ENCODE measurements at places on chromosomes 6 and 20.

DNA sequence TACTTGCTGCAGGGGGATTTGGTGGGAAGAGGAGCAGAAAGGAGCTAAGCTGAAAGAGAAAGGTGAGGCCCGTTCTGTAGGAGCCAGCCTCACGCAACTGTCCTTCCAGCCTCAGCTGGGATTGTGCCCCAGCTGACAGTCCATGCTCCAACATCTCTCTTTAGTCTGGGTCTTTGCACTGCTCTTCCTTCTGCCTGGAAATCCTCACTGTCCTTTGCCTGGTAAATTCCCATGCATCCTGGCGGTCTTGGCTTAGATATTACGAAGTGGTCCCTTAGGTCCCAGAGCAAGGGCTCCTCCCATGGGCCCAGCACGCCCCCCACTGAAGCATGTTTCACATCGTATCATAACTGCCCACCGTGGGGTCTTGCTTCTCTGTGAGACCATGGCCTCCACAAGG is 52.2 kb downstream of the FGD2 start:
- DNase-seq: no peak

DNA sequence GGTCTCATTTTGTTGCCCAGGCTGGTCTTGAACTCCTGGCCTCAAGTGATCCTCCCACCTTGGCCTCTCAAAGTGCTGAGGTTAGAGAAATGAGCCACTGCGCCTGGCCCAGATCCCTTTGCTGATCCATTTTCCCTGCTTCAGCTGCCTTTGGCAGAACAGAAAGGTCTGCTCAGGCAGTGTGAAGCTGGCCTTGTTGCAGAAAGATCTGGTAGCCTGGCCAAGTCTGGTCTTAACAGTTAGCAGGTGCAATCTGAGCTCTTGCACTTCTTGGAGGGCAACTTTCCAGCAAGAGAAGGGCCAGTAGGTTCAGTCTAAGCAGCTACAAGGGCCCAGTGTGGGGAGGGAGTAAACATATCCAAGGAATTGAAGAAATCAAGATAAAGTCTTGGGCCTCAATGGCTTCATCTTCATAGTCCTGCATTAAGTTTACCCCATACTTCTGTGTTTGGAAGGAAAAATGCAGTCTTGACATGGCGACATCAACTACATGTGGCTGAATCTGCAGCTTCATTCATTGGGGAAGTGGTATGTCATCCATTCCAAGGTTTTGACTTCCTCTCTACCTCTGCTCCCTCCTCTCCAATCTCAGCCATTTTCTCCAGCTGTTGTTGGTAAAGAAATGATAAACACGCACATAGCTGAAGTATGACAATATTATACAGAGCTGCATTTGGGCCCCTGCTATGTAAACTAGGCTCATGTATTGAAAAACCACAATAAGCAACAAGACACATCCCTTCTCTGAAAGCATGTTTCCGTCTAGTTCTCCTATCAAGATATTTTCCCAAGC is 39.0 kb upstream of the NEDD9 start:
- DNase-seq: no peak

GRCh38 chr6:43399932-43400487 is 27.3 kb upstream of the ABCC10 start:
- DNase-seq: no peak

- no peak for DNase-seq
Measured at GRCh38 chr6:169251822-169252504, 1.7 kb downstream of the THBS2 start.

DNA sequence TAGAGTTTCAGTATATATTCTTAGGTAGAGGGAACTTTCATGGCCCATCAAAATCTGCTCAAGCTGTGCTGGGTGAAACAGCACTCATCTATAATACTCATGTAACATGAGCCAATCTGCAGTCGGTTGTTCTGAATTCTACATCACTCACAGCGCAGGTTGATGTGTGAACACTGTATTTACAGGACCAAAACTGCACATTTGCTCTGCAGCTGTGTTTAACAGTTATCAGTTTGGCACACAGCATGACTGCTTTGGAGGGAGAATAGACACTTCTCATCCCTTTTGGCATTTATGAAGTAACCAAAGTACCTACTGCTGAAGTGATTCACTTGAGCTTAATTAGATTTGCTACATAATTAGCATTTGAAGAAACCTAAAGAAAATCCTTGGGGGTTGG is 225.1 kb downstream of the BCKDHB start:
- DNase-seq: peak; percentile 38

DNA sequence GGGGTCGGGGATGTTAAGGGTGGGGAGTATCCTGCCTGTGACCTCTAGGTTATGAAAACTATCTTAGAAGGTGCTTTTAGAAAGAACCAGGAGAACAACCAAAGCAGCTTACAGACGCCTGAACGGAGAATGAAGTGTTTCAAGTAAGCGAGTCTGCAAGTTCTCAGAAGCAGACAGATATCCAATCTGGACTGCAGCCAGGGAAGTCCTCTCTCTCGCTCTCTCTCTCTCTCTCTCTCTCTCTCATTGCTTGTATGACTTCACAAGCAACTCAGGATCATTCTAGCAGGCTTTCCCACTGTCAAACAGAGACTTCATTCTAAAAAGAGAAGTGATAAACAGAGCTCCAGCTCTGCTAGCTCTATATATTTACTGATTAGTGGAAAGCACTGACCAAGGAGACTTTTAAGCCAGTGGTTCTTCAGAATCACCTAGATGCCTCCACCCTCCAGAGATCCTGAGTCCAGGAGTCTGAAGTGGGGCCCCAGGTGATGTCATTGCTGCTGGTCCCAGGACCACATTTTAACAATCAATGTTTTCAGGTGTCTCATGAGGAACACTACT is 6.0 kb downstream of the TCF21 start:
- no peak for DNase-seq

- DNase-seq: no peak
Measured at GRCh38 chr20:15491575-15491974, 1081.7 kb downstream of the KIF16B start.

DNA sequence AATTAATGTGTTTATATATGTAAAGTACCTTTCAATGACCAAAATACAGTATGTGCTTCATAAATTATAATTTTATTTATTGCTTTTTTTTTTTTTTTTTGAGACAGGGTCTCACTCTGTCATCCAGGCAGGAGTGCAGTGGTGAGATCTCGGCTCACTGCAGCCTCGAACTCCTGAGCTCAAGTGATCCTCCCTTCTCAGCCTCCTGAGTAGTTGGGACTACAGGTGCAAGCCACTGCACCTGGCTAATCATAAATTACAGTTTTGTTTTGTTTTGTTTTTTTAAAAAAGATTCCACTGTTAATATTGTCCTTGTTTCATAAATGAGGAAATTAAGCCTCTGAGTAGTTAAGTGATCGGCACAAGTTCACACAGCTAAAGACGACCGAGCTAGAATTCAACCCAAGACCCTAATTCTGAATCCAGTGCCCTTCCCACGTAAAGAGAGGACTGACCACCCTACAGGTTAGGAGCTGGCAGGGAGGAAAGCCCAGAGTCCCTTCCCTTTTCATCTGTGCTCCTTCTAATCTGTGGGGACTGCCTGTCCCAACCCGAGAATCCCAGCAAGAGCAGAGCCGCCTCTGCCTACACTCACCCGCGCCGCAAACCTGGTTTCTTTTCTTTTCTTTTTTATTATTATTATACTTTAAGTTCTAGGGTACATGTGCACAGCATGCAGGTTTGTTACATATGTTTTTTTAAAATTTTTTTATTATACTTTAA is 8.5 kb upstream of the GDF5 start:
- no peak for DNase-seq

DNA sequence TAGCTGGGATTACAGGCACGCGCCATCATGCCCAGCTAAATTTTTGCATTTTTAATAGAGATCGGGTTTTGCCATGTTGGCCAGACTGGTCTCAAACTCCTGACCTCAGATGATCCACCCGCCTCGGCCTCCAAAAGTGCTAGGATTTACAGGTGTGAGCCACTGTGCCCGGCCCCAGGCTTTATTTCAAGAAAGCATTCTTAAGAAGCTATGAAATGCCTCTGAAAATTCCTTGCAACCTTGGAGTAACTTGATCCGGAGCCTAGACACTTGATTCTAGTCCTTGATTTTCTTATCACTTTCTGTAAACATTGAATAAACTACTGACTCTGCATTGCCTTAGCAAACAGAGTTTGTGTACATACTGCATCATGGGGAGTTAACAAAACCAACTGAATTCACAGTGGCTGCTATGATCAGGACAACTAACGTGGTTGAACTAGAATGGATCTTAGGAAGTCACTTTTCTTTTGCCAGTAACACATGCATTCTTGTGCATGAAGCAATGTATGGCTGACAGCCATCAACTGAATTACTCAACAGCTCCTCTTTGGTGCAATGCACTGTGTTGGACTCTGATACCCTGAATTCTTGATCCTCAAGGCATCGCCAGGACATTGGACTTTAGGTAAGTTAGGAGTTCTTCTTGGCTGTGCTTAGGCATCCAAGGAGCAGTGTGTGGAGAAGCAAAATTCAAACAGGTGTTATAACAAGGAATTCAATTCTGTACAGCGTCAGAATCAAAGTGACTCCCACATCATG is 102.8 kb upstream of the TMEM170B start:
- DNase-seq: no peak

- DNase-seq: no peak
Measured at GRCh38 chr6:106574741-106575458, 54.4 kb downstream of the RTN4IP1 start.

- DNase-seq: no peak
Measured at GRCh38 chr6:107361753-107362604, 97.4 kb downstream of the PDSS2 start.

DNA sequence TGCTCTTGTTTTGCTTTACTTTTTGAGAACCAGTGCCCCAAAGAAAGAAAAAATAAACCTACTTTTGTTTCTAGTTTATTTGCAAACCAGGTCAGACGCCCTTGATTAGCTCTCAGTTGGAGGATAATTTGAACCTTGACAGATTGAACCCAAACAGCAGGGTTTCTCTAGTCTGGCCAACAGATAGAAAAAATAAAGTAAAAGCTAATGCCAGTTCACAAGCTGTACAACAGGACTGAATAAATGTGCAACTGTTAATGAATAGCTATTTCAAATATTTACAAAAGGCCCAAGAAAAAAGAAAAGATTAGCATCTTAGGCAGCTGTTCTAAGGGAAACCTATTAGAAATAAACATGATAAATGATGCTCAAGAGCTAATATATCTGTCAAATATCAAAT is 331.8 kb downstream of the CDKAL1 start:
- no peak for DNase-seq

DNA sequence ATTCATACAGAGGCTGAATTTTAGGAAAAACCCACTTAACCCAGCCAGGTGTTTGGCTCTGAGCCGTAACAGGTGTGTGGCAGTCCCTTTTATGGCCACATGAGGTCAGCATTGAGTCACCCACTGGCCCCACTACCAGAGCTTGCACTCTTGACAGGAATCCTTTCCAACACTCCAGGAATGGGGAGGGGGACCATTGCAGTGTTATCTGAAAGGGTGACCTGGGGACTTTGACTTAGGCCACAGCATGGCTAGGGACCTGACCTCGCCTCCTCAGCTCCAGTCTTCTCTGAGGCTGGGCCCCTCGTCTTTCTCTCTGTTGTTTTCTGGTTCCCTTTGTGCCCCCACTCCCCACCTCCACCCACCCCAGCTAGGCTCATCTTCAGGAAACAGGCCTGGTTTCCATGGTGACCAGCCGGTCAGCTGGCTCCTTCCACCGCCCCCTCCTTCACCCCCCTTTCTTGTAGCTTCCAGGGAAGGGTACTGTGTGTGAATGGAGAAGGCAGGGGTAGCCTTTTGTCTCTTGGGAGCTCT is 2.1 kb upstream of the TMEM151B start:
- DNase-seq: peak; percentile 37

GRCh38 chr20:19577692-19578091 is 180.4 kb upstream of the RIN2 start:
- no peak for DNase-seq

GRCh38 chr20:37376791-37377190 is 30.9 kb downstream of the SRC start:
- no peak for DNase-seq

DNA sequence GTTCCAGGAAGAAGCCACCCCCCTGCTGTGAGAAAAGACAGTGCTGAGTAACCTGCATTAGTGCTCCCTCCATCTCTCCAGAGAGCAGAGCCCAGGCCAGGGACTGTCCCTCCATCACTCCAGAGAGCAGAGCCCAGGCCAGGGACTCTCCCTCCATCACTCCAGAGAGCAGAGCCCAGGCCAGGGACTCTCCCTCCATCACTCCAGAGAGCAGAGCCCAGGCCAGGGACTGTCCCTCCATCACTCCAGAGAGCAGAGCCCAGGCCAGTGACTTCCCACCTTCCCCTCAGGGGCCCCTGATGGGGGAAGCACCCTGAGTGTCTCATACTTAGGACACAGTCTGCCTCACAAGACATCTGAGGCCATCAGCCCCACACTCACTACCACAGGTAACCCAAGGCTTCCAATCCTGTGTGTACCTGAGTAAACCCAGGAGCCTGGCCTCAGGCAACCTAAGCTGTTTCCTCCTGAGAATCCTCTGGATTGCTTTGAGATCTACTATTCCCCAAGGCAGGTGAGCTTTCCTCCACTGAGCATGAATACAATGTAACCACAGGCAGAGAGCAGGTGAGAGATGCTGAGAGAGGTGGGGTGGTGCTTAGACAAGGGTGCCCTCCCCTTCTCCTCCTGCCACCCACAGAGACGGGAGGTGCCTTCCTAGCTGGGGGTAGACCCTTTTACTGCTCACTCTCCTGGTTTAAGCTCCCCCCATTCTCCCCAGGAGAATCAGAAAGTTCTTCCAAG is 4.9 kb downstream of the TBXT start:
- DNase-seq: no peak

GRCh38 chr6:164757451-164757850 is 552.0 kb downstream of the C6orf118 start:
- no peak for DNase-seq

Data from NCI-H1694 treated with DMSO at 0.1 percent for 48 hours (cell line).